CD4-positive, alpha-beta T cell (primary cell): ENCODE measurements at places on chromosomes 2 and 18.

DNA sequence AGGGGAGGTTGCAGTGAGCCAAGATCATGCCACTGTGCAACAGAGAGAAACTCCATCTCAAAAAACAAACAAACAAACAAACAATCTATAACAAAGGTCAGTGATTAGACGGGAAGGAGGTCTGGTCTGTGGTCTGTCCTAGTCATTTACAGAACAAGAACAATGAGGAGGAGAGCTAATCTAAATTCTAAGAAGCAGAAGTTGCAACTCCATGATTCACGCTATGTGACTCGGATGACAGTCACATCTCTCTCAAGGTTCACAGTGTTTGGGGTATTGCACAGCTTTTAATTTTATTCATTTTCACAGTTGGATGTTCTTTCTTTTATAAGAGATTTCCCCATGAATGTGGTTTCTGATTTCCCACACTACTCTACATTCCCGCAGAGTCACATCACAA, 218.7 kb upstream of the PIEZO2 start:
- no peak for DNase-seq

DNA sequence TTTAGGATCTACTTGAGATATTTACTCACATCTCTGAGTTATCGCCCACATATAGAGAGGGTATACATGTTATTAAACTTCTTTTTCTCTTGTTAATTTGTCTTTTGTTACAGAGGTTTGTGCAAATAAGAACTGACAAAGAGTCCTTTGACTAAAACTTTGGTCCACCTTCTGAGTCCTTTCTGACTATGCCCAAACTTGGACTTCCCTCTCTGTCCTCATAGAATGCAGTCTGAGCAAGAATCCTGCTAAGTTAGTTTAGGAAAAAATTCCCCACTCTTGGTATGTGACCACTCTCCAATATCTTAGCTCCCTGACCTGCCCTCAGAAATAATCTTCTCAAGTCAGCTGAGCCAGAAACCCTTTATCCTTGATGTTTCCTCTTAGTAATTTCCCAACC, 257.5 kb upstream of the REG3G start:
- no peak for DNase-seq

- DNase-seq, result no peak
These were observed 56.7 kb downstream of the DIS3L2 start for GRCh38 chr2:232018181-232018580.

DNA sequence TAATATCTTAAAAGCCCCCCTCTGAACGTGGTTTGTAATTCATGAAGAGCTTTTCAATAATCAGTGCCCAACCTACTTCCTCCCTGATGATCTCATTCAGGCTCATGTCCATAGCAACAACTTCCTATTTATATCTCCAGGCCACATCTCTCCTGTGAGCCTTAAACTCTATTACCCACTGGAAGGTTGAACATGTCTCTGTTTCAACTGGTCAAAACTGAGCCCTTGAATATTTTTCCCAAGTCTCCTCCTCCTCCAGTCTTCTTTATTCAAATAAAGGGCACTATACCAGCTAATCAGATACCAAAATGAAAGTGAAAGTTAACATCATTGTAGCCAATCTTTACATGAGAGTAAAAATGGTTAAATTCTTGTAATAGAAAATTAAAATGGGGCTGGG, 63.7 kb upstream of the ITGA4 start:
- no peak for DNase-seq

DNA sequence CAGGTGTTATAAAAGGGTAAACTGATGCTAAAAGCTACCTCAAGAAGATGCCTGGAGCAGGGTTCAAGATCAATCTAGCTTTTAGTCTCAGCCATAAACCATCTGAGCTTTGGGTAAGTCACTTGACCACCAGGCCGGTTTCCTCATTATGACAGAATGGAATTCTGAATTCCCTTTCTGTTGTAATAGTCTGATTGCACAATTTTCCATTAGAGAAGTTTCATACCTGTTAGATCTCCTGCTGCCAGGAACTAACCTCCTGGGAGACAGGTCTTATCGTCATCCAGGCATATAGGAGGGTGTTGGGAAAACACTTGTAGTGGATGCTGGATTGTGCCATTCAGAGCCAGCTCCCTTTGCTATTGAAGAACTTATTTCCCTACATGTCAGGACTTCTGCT, 272.5 kb downstream of the TDRD15 start:
- DNase-seq, result no peak

GRCh38 chr2:11702946-11703345, 33.0 kb upstream of the NTSR2 start:
- DNase-seq, result no peak

DNA sequence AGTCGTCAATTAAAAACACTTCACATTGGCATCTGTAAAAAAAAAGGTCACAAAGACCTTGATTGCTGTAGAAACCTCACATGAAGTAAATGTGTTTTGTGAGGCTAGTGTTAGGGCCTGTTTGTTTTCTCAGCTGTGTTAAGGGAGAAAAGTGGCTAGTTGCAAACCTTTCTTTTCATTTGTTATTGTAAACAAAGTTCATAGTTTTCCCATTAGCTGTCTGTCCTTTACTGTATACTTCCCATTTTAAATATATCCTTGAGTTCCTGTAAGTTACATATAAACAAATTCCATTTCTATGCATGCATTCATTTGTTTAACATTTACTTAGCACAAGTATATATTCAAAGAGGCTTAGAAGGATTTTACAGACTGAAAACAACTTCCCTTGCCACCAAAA, 1250.2 kb downstream of the LRP1B start:
- no peak for DNase-seq

- DNase-seq, result peak; percentile 38
These were observed 26.9 kb upstream of the DTNB start for GRCh38 chr2:25700221-25700660.

DNA sequence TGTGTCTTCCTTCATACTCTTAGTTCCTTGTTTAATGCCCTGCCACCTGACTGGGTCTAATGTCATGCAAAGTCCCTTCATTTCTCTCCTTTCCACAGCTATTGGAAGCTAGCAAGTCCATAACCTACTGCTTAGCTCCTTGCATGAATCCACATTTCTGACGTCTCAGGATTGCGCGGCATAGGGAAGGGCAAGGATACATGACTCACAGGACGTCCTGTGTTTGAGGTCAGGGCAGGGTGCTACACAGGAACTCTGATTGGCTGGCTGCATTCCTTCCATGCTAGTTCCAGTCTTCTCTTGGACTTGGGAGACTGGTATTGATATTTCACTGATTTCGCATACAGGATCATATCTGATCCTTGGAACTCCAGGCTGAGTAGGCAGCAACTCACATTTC, 137.9 kb downstream of the CDH2 start:
- no peak for DNase-seq

GRCh38 chr18:48795696-48796095, 155.1 kb downstream of the SMAD7 start:
- no peak for DNase-seq

DNA sequence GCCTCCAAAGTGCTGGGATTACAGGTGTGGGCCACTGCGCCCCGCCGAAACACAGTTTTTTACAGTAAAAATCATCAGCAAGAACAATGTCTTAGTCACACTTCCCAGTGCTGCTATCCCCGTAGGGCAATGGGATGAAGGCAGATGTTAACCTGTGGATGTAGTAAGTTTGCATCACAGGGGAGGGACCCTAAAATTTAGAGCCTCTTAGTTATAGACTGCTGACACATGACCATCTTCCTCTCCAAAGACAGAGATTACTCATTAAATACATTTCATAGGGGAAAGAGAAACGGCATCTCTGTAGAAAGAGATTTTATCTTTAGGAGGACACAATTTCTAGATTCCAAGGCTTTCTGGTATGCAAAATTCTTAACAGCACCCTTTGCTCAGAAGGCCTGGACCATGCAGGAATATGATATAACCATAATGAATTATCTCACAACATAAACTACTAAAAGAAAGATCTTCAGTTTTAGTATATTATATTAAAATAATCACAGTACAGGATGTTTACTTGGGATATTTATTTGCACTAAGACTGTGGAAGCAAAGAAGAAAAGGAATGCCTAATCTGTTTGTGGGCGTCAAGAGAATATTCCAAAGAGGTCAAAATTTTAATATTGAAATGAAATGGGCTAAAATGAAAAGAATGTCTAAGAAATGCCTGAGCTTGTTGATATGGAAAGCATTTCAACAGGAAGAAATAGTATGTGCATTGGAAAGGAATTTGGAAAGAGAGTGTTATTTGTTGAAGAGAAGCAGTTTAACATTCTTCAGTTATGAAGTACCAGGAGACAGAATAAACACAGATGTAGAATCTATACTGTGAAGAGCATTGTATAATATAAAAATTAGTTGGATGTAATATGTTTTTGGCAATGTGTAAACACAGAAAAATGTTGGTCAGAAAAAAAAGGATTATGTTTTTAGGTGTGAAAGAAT, 1228.3 kb upstream of the CHAC2 start:
- DNase-seq, result no peak

DNA sequence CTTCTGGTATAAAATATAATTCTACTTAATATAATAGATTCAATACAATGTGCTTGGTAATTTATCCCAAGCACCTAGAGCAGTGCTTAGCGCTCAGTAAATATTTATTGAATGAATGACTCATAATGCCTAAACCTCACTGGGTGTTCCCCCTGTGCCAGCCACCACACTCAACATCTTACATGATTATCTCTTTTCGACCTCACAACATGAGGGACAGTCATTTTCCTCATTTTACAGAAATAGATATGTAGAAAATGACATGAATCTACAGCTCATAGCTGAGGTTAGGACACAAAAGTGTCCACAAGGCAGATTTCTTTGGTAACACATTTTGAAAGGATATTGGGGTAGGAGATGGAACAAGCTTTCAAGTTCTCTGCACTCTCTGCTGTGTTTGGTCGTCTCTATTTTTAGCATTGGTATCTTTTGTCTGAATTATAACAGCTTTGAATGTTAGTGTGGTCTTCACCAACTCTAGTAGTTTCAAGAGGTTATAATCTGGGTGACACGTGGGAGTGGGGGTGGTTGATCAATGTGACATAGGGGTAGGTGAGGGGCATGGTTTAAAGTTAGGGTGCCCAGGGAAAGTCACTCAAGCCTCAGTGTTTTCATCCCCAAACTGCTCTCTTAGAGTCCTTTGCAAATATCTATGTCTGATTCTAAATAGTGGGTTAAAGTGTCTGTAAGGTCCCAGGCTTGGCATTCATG, 9.8 kb downstream of the MYOM1 start:
- no peak for DNase-seq

DNA sequence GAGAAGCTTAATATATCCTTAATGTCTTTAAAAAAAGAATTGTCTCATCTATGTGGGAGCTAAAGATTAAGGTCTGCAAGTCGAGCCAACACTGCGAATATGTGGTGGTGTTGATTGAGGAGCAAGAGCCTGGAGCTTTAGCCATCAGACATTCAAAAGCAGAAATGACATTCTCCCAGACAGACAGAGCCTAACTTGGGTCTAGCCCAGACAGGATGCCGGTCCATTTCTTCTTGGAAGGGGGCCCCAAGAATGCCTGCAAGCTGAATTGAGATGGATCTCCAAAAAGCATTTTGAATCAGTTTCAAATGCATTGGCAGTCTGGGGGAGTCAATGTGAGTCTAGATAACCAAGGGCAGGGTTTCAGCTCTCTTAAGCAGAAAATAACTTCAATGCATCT, 30.1 kb upstream of the EML4 start:
- no peak for DNase-seq

DNA sequence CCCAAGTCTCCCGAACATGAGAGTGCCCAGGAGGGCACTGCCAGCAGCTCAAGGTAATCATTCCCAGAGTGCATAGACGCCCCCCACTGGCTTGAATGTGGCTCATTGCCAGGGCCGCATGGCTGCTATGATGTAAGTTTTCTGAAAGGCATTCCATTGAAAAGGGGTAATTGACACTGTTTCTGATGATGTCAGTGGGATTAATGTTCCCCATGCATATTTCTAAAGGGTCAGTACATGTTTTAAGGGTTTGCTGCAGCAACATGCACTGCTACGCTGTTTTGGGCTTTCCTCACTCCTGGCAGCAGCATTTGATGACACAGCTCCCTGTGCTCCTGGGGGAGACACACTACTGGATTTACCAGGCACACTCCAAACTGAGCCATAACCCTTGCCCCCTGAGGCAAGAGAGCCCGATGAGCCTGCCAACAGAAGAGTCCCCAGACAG, 36.7 kb downstream of the KIAA2012 start:
- DNase-seq, result no peak

GRCh38 chr2:144030791-144031190, 489.1 kb downstream of the ZEB2 start:
- DNase-seq, result no peak

DNA sequence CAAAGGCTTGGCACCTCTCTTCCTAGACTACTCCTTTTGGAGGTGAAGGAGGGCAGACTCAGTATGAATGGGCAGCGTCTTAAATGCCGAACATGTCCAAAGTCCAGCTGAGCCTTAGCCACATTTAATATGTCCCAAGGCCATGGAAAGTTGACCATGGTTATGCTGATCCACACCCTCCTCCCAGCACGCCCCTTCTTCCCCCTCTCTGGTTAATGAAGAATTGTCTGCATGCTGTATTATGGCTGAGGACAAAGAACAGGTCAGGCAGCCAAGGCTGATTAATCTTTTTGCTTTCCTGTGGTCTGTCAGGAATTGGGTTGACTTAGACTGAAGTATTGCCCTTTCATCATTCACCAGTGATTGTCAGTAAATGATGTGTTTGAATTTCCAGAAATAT, 5.8 kb upstream of the MYOM1 start:
- no peak for DNase-seq

GRCh38 chr2:205022841-205023240, 477.6 kb downstream of the PARD3B start:
- no peak for DNase-seq

GRCh38 chr2:240500561-240501423, 57.0 kb downstream of the ANKMY1 start:
- DNase-seq, result peak; percentile 1

- DNase-seq, result peak; percentile 36
These were observed at the start of gene FEZ2 for GRCh38 chr2:36597532-36598377. FEZ2 (minus strand) TSS chr2:36598168; CDS start chr2:36598142, 26 bp downstream.

DNA sequence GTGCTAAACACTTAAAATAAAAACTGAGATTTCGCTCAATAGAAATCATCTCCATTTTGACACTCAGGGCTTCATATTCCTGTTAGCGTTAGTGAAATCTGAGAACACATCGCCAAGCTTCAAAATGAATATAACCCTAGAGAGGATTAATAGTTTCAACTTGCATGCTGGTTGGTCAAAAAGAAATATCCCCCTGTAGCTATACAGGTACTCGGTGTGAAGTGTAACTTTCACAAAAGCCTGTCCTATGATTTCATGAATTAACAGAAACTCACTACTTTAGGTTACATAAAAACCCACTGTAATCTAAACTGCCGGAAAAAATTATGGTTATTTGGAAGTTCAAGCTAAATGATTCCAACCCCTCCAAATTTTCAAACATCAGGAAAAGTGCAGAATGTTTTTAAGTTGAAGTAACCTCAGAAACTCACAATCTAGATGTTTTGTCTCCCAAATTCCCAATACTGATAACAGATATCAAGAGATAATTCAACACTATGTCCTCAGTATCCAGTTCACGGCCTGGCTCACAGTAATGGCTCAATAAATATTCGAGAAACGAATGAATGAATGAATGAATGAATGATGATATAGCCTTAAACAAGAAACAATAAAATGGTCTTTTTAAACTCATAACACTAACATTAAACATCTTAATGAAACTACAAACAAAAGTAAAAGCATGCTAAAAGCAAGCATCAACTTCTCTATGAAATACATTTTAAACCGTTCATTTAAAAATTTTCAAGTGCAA, 2.5 kb downstream of the TLK1 start:
- no peak for DNase-seq
